ENCODE measurements at places on chromosomes 6 and 20. TPM values are rescaled to one million over a fixed set of nuclear protein-coding genes. Genes with fewer than 3 reads are reported as not detected.

DNA sequence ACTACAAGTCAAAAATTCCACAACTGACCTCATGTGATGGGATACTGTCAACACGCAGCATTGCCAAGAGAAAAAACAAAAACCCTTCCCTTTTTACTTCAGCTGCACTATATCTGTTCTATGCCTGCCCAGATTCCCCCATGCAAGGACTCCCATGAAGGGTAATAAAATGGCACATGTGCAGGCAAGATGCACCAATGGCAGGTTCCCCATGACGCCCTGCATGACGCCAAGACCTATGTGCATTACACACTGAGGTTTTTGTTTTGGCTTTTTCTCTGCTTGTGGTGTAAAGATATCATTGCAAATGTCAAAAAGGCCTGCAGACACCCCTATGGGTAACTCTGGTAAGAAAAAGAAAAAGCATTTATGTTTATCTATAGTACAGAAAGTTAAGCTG lies 403.4 kb downstream of the HDGFL1 start:
- H3K27me3 ChIP-seq, result no peaks in the 10 kb centered on the region
- no peak overlapping the region for H3K4me3 ChIP-seq
- H3K27ac ChIP-seq, result no peak overlapping the region
- H3K36me3 ChIP-seq, result no peaks in the 10 kb centered on the region
- no peaks in the 10 kb centered on the region for H3K4me1 ChIP-seq

DNA sequence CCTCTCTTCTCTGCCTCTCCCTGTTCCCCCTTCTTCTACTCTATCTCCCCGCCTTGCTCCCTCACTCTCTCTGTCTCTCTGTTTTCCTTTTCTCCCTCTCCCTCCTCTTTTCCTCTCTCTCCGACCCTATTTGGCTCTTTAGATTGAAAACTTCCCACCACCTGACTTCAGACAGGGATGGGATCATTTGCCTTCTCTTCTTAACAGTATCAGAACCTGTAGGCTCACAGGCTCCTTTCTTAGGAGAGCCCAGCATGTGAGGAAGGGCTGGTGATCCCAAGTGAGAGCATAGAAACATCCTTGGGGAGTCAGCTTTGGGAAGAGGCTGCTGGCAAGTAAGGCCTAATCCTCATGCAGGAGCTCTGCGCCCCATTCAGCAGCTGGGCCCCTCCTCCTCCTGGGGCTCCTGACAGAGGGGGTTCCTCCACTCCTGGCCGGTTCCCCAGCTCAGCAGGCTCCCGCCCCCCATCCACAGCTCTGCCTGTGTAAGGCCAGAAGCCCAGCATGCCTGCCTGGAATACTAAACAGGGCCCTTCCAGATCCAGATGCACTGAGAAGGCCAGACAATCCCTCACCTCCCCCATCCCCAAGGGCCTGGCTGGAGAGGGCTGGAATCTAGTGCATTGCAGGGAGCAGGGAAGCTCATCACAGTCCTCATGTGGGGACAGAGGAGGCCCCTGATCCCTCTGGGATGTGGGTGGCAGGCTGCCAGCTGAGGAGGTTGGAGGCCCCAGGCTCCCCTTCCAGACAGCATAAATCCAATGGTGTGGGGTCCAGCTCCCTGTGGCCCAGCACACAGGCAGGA lies 93.4 kb downstream of the PTPRT start:
- H3K4me3 ChIP-seq, result no peak overlapping the region
- no peaks in the 10 kb centered on the region for H3K27me3 ChIP-seq
- H3K36me3 ChIP-seq, result no peaks in the 10 kb centered on the region
- no peaks in the 10 kb centered on the region for H3K4me1 ChIP-seq
- DNase-seq, result no peak

DNA sequence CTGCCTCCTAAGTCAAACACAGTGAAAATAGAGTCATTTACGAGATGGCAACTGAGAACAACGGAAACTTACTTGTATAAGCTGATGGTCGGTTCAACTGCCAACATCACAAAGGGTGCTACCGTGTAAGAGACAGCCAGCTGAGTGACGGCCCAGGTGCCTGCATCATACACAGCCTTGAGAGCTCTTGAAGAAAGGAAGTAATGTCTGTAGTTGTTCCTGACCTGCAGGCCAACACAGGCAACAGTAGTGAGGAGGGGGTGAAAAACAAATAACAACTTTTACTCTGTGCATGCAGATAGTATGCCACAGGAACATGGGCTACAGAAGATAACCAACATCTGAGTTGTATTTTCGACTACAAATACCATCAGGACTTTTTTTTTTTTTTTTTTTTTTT lies 102.7 kb downstream of the MBOAT1 start:
- no peaks in the 10 kb centered on the region for H3K27me3 ChIP-seq
- no peaks in the 10 kb centered on the region for H3K36me3 ChIP-seq
- no peaks in the 10 kb centered on the region for H3K4me1 ChIP-seq
- no peak overlapping the region for H3K4me3 ChIP-seq
- no peak overlapping the region for H3K27ac ChIP-seq
- DNase-seq, result no peak

- H3K27ac ChIP-seq, result no peak overlapping the region
- H3K4me3 ChIP-seq, result no peak overlapping the region
- peaks cover 26% of the 10 kb centered on the region for H3K4me1 ChIP-seq
- no peak for DNase-seq
- H3K27me3 ChIP-seq, result peaks cover 8% of the 10 kb centered on the region
- no peaks in the 10 kb centered on the region for H3K36me3 ChIP-seq
Measured at GRCh38 chr20:12924126-12924525, 84.6 kb upstream of the SPTLC3 start.

- no peaks in the 10 kb centered on the region for H3K36me3 ChIP-seq
- DNase-seq, result no peak
- no peak overlapping the region for H3K27ac ChIP-seq
- no peaks in the 10 kb centered on the region for H3K27me3 ChIP-seq
- no peaks in the 10 kb centered on the region for H3K4me1 ChIP-seq
Measured at GRCh38 chr20:11702721-11703518, 214.8 kb upstream of the BTBD3 start.

The PCED1A gene
- 24.2 TPM for total RNA-seq

The VWA7 gene
- total RNA-seq, result 0.29 TPM

The UST gene
- 21.2 TPM for total RNA-seq

The TFAP2D gene
- not detected for total RNA-seq

The RBM24 gene
- total RNA-seq, result 1.4 TPM

All from osteoblast (primary cell).